ENCODE measurements at places on chromosomes 13 and 19.

GRCh38 chr13:105597573-105597972, 937.9 kb downstream of the EFNB2 start:
- no peak for DNase-seq

DNA sequence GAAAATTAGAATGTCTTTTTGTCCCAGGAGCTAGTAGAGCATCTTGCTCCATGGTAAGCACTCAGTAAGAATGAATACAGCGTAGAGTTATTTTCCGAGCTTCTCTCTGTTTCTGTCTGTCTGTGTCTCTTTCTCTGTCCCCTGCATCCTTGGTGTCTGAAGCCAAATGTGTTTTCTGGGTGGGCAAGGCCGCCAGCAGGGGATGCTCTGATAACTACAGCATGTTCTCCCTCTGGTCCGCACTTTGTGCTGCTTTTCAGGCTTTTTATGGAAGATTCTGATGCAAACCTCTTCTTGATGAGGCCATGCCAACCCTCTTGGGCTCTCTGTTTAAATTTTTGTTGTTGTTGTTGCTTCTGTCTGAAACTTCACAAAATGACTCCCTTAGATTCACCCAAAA, 142.8 kb upstream of the UBL3 start:
- DNase-seq = no peak

GRCh38 chr13:106986687-106987426, 418.9 kb upstream of the ARGLU1 start:
- DNase-seq = no peak

DNA sequence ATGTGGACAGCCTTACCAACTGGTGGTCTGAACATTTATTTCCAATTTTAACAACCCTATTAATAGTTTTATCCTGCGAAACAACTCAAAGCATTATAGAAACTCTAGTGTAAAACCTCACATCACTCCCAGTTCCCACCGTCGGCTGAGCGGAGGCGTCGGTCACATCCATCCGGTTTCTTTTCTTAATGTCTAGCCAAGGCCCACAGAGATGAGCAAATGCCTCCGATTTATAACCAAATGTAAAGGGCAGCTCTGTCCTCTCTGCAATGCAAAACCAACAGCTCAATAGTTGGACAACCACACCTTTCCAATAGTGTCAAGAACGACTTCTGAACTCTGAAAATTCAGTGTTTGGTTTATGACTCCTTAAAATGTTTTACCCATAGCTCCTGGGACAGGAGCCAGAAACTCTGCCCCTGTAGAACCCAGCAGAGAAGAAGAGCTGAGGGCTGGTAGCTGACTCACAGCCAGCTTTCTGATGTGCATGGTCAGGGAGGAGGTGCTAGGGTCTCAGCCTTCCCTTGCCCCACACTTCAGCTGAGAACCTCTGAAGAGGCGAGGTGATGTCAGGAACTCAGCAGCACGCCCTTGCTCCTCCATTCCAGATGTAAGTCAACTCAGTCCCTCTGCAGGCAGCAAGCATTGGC, 90.2 kb upstream of the UQCRFS1 start:
- no peak for DNase-seq

DNA sequence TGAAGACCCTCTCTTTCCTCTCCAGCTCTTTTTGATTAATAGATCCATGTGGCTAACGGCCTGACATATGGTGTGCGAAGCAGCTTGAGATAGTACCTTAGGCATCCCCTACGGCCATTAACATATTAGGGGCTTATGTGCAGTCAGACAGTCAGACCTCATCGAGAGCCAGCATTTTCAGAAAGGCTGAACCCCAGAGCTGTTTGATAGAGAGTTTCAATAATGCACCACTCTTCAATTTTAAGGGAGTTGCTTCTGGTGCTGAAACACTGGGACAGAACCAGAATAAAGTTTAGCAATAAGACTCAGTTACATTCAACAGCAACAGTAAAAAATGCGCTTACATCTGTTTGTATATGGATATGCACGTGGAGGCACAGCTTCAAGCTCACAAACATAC, 10.8 kb downstream of the POU4F1 start:
- DNase-seq = no peak

GRCh38 chr13:35856084-35856483, 275.1 kb downstream of the DCLK1 start:
- no peak for DNase-seq

DNA sequence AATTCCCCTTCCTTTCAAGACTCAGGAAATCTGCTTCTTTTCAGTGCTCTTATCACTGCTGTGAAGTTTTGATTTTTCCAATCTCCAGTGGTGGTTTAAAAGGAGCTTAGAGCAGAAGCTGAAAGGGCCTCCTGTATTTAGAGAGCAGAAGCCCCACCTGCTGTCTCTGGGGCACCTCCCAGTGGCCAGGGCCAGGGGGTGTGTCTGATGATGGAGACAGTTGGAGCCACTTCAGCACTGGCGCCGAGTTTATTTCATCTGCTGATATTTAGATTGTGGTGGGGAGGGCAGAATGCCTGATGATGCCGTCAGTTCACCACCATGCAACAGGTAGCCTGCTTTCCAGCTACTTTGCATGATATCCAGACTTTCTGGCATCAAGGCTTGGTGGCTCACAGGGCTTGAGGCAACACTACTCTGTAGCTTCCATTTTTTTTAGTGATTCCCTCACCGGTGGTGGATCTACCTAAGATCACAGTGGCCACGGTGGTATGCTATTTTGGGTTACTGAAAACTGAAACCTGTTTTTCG, 371.9 kb downstream of the KCNRG start:
- DNase-seq = peak; percentile 32

DNA sequence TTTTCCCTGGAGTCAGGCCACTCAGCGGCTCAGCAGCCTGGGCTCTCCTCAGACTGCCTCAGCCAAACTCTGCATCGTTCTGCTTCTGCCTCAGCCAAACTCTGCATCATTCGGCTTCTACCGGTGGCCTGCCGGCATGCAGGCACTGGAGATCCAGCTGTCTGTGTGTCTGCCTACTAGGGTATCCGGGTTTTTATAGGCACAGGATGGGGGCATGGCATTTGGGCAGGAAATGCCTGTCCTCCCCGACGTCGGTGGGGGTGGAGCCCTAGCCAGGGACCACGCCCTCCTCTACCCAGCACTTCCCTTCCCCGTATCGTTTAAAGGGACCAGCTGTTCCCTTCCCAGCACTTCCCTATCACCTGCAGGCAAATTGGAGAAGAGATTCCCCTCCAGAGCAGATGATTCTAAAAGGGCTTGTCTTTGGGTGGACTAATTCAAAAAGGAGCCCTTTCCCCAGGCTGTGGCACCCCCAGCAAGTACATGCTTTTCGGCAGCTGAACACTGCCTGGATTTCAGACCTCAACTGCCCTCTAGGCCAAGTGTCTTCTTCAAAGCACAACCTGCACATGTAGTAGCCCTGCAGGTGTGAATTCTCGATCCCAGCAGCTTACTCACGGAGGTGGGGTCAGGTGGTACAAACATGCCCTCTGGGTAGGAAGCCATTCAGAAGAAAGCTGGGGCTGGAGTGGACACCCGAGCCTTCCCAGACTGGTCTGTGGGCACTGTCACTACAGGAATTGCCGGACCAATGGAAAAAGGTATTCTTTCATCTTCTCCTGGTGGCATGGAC, 25.4 kb upstream of the GPR12 start:
- peak; percentile 39 for DNase-seq

DNA sequence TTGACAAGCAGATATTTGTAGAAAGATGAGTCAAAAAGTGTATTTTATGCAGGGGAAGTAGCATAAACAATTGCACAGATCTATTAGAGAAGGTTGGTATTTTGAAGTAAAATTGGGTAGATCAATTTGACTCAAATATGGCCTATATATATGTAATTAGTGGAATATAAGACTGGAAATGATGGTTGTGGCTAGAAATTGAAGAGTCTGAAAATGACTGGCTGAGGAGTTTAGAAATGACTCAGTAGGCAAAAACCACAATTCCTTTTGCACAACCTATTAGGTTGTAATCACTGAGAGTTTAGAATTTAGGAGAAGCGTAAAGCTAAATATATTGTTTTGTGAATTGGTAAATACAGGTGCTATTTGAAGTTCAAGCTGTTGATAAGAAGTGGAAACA, 622.6 kb upstream of the PCDH20 start:
- DNase-seq = no peak

DNA sequence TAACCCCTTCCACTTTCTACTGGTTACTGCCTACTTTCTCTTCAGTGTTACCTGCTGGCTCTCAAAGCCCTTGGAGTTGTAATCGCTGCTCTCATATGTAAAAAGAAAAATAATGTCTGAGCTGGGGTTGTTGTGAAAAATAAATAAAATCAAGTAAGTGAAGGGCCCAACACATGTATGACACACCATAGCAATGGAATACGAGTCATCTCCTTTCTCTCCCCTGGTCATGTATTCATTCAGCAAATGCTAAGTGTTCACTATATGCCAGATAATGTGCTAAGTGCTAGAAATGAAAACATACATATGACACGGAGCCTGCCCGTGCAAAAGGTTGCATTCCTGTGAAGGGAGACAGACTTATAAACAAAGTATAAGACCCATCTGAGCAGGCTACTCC, 535.0 kb downstream of the RFC3 start:
- DNase-seq = no peak
